ENCODE measurements at places on chromosomes 16 and 17.

- DNase-seq, result no peak
Observed at GRCh38 chr17:45224671-45225050, 3.0 kb downstream of the FMNL1 start.

GRCh38 chr16:88662222-88662842 is 559 bp downstream of the MVD start:
- DNase-seq, result no peak

- DNase-seq, result no peak
Observed at GRCh38 chr16:4745274-4745569, 10.9 kb downstream of the DNAAF8 start.

- no peak for DNase-seq
Observed at GRCh38 chr17:74968361-74968780, 4.2 kb downstream of the HID1 start.

- no peak for DNase-seq
Observed at GRCh38 chr16:52499060-52499440, 47.9 kb downstream of the TOX3 start.

- DNase-seq, result no peak
Observed at GRCh38 chr16:50275098-50275415, 8.7 kb downstream of the ADCY7 start.

DNA sequence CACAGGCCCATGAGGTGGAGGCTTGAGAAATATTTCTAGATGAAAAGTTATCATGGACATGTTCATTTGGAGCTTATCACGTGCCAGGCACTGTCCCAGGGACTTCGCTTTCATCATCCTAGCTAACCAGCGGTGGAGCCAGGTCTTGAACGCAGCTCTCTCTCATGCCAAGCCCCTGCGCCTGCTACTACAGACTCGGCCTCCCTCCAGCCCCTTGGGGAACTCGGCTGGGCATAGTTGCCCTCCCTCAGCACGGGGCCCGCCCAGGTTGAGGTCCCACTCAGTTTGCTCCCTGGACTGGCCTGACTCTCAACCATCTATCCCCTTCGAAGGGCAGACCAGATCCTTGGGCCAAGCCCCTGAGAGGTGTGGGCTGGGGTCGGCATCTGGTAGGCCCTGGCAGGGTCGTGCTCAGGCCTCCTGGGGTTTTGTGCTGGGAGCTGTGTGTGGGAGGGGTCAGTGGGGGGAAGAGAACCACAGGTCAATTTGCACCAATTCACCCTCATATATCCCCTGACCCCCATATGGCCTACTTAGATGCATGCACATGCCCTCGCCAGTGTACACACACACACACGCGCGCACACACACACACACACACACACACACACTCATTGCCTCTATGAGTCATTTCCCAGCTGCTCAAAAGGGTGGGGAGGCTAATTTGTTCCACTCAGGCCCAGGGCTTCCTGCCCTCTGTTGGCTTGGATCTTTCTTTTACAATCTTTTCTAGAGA is 12.1 kb upstream of the SCN4A start:
- peak; percentile 74 for DNase-seq

DNA sequence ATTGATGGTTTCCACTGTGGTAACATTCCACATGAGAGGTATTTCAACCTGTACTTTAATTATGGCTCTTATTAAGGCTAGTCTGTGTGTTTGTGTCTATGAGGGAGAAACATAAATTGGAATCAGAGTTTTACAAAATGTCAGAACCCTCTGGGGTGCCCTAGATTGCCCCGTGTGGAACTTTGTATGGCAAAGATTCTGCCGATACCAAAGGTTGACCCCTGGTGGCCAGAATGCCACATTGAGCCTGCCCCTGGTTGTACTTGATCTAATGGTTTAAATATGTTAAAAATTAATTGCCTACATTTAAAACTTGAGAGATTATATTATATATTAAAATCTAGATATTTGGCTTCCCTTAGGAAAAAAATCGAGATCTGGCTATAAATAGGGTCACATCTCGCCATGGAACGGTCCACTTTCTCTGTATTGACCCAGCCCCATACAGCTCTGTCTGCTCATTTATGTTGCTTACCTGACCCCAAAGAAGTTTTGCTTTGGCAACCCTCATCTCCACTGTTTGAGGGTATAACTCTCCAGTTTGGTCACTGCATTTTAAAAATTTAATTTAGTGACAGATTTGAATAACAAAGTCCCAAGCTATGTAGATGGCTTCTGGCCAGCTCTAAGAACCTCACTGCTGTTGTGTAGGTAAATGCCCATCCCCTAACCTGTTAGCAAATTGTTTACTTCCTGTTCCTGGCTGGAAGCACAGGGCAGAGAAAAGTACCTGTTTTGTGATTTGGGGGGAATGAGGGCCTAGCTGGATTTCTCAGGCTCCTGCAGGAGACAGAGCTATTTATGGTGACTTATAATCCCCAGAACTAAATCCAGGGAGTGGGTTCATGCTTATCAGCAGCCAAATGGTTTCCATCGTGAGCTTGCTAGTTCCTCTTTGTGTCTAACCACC is 95.0 kb downstream of the PLCG2 start:
- DNase-seq, result peak; percentile 62

DNA sequence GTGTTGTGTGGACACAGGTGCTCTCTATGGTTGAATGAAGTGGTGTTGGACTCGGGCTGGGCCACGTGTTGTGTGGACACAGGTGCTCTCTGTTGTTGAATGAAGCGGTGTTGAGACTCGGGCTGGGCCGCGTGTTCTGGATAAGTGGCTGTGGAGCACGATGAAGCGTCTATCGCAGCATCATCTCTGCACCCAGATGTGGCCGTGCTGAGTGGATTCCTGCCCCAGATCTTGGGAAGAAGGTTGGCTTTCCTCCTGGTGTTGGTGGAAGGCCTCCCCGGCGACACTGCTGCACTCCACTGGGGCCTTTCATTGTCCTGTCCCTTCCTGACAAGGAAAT is 69.1 kb downstream of the RPTOR start:
- no peak for DNase-seq

GRCh38 chr16:58652741-58653140 is 23.1 kb upstream of the CNOT1 start:
- no peak for DNase-seq

DNA sequence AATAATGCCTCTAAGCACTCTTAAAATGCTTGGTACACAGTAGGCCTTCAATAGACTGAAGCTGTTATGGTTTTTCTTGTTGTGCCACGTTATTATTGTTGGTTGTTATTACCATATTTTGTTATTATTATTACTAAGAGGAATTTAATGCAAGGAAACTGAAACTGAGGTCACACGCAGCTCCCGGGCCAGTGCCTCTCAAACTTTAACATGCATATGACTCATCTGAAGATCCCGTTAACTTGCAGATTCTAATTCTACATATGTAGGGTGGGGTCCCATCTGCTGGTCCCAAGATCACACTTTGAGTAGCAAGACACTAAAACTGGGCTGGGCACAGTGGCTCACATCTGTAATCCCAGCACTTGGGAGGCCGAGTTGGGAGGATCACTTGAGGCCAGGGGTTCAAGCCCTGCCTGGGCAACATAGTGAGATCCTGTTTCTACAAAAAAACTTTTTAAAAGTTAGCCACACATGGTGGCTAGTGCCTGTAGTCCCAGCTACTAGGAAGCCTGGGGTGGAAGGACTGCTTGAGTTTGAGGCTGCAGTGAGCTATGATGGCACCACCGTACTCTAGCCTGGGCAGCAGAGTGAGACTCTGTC is 888 bp downstream of the ACSM5 start:
- no peak for DNase-seq

- DNase-seq, result no peak
Observed at GRCh38 chr16:50535506-50536257, 12.5 kb upstream of the NKD1 start.

DNA sequence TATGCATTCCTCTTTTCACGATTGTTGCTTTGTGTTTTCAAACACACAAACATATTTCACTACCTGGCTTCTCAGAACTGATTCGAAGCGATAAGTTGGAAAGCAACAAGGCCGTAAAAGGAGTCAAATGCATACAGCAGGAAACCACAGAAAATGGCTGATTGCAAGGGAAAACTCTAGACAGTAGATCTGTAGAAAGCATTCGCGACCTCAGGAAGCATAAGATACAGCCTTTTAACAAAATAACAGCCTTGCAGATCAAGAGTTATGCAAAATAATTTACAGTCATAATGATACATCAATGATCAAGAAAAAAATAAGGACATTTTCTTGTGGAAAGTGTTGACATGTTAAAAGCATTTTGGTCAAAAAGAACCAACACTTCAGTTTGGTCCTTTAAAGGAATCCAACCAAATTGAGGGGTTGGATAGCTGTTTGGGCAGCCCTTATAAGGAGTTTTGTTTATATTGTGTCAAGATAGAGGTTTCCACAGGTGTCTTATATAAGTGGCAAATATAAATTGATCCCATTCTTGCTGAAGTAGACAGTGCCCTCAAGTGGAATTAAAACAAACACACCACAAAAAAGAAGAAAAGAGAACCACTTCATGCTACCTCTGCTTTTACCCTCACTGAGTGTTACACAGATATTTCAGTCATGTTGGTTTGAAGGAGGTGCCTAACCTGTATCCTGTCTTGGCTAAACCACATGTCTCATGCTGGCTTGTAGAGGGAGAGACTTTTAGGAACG is 5.5 kb downstream of the CYLD start:
- peak; percentile 12 for DNase-seq

GRCh38 chr17:34163646-34164045 is 91.4 kb upstream of the CCL2 start:
- DNase-seq, result peak; percentile 1

GRCh38 chr16:67844497-67844896 is 2.2 kb upstream of the NUTF2 start:
- DNase-seq, result no peak

DNA sequence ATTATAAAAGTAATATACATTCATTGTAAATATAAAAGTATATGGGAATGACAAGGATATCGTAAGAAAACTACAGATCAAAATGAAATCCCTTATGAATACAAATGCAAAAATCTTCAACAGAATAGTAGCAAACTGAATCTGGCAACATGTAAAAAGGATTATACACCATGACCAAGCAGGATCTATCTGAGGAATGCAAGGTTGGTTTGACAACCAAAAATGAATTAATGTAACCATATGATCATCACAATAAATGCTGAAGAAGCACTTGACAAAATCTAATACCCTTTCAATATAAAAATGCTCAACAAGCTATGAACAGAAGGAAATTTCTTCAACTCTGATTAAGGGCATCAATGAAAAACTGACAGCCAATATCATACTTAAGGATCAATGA is 48.8 kb downstream of the NDEL1 start:
- DNase-seq, result no peak

GRCh38 chr17:74272731-74273201 is 1.3 kb upstream of the DNAI2 start:
- DNase-seq, result no peak

DNA sequence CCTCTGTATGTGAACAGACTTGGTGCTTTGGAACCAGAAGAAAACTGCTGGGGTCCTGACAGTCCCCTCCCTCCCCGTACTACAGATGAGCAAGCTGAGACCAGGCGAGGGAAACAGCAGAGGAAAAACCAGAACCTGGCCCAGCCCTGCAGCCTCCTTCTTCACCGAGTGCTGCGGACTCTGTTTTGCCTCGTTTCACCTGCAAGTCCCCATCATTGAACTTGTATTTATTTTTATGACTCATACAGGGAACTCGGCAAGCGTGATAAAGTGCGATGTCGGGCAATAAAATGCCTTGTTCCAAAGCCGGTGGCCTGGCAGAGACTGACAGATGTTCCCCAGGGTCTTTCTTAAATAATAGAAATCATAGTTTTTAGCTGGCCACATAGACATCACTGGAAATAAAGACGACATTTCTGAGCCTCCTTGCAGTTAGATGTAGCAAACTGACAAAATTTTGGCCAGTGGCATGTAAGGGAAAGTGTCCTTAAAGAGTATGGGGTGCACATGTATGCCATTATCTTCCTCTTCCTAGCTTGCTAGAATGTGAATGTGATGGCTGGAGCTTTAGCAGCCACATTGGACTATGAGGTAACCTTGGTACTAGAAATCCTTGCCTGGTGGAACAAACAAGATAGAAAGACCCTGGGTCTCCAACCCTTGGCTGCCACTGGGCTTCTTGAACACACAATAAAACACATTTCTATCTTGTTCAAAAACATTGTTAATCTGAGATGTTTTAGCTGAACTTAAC is 128.6 kb downstream of the IRF8 start:
- no peak for DNase-seq

- DNase-seq, result peak; percentile 1
Observed at GRCh38 chr17:52885882-52886281, 727.4 kb upstream of the CA10 start.

DNA sequence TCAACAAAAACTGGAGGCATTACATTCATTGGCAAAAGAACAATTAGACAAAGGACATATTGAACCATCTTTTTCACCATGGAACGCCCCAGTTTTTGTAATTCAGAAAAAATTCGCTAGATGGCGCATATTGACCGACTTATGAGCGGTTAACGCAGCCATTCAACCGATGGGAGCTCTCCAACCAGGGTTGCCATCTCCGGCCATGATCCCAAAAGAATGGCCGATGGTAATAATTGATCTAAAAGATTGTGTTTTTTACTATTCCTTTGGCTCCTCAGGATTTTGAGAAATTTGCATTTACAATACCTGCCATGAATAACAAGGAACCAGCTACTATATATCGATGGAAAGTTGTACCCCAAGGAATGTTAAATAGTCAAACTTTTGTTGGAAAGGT is 21.4 kb downstream of the ALOX15B start:
- peak; percentile 83 for DNase-seq

- DNase-seq, result peak; percentile 86
Observed at GRCh38 chr17:2282297-2282873, 21.2 kb downstream of the SMG6 start.

GRCh38 chr17:58336456-58337209 is 8.0 kb upstream of the TSPOAP1 start:
- no peak for DNase-seq

DNA sequence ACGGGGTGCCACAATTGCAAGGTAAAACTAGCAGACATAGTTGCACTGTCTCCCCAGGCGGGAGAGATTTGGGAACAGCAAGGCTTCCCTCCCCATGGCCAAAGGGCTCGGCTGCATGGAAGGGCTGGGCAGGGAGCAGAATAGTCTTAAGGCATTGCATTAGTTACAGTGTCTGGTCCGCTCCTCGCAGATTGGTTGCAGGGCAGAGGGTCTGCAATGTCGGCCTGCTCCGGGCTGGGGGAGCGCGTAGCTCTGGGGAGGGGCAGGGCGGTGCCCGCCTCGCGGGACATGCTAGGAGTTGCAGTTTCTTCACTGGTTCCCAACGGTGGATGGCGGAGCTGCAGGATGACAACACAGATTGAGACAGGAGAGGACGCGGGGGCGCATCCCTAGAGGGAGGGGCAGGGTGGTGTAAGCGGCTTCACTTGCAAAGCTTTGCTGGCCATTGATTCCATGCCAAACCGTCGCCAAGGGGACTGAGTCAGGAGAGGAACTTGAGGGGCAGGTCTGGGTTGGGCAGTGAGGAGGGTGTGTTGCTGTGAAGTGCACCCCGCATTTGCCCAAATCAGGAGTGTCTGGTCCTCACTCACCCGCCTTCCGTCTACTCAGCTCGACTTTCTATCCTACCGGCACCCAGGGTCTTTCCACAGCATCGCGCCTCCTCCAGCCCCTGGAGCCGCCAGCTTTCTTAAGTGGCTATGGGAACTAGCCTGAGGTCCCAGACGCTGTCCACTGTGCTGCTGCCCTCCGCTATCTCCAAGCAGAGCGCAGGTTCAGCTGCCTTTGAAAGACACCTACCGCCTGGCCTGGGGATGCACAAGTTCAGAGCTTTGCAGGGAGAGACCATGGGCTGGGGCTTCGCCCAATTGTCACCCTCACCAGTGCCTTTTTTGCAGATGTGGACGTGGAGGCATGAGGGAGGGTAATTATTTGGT is 1748.9 kb downstream of the TP53TG3F start:
- no peak for DNase-seq

Data from A673 (cell line).